ENCODE measurements at places on chromosomes 3 and 15.

GRCh38 chr3:68485051-68485450 lies 447.3 kb downstream of the TAFA4 start:
- DNase-seq = no peak

DNA sequence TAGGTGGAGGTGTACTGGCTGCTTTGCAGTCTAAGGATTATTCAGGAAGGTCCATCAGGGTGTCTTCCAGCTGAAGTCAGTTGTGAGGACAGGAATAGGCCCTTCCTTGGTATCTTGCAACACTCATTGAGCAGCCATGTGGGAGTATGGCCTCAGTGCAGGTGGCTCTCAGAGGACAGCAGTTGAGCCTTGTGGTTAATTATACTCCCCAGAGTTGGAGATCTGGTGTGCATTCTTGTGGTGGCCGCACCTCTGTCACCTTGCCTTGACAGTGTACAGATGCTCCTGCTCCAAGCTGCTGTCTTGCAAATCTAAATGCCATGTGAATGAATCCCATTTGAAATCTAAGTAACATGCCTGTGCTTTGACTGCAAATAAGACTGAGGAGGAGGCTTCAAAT lies 339.9 kb upstream of the BCHE start:
- DNase-seq = no peak

DNA sequence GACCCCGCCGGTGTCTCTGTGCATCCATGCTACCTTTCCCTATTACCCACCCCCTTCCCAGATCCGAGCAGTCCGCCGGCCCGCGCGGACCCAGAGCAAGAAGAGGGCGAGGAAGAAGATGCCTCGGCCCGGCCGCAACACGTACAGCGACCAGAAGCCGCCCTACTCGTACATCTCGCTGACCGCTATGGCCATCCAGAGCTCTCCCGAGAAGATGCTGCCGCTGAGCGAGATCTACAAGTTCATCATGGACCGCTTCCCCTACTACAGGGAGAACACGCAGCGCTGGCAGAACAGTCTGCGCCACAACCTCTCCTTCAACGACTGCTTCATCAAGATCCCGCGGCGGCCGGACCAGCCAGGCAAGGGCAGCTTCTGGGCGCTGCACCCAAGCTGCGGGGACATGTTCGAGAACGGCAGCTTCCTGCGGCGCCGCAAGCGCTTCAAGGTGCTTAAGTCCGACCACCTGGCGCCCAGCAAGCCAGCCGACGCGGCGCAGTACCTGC lies 788 bp downstream of the FOXB1 start:
- no peak for DNase-seq

DNA sequence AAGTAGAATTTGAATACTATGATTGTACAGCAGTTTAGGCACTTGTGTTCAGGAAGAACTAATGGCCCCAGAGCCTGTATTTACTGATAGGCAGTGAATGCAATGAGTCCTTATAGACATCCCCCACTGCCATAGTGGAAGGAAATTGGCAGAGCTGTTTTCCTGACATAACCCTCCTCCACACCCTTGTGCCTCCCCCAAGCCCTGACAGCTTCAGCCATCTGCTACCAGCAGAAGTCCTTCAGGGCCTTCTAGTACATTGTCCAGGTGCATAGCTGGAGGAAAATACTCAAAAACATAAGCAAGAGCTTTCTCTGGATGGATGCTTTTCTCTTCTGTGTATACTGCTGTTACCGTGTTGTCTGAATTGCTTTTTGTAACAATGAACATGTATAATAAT lies 20.6 kb downstream of the ARHGAP31 start:
- DNase-seq = no peak

GRCh38 chr3:194364652-194365434 lies 4.7 kb downstream of the LRRC15 start:
- no peak for DNase-seq

DNA sequence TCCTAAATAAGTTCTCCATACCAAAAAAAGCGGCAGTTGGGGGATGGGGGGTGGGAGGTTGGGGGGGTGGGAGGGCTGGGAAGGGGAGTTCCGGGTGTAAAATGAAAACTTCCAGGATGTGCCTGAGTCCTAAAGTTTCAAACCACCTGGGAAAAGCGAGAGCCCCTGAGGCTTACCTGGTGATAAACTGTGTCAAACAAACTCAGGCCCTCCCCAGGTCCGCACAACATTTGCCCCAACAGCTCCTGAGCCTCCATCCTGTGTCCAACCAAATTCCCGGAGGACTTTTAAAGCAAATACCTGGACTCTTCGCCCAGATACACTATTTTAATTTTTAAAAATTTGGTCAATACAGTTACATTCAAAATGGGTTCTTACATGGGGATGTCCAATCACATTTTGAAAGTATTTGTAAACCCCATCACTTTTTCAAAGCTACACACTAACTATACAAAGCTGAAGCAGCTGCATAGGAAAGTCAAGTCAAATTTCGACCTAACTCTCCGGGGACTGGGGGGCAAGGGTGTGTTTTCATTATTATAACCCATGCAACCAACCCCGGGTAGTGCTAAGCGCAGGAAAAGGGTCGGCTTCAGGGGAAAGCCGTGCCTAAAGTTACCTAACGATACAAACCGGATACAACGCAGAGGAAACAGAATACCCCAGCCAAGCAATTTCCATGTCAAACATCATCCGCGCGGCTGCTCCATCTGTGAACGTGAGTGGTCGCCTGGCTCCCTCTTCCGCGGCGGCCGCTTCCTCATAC lies 685 bp upstream of the FOXB1 start:
- DNase-seq = no peak

DNA sequence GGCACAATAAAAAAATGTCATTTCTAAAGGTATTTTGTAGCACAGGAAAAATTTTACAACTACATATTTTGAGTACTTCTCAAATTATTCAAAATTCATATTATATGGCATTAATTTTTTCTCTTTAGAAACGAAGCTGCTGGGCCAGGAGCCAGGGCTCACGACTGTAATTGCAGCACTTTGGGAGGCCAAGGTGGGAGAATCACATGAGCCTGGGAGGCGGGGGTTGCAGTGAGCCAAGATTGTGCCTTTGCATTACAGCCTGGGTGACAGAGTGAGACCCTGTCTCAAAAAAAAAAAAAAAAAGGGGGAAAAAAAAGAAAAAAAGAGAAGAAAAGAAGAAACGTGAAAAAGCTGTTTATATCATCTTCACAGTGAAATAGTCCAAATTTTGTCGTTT lies 62.0 kb downstream of the CADM2 start:
- no peak for DNase-seq

- no peak for DNase-seq
These were observed 334.5 kb upstream of the FRG2C start for GRCh38 chr3:75329476-75330097.

DNA sequence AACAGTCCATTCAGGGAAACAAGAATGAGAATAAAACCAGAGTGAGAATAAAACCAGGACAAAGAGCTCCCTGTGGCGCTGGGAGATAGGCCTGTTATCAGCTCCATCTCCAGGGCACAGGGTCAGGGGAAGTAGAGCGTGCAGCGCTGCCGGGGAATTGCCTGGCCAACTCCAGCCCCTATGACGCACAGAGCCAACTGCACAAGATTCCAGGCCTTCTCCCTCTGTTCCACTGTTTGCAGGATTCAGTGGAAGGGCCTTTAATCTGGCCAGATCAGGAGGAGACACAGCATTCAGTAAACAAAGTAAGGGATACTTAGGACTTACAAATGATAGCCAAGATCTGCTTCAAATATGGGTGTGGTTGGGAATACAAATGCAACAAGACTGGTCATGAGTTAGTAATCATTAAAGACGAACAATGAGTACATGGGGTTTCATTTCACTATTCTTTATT lies 49.4 kb downstream of the ITGB5 start:
- DNase-seq = no peak

DNA sequence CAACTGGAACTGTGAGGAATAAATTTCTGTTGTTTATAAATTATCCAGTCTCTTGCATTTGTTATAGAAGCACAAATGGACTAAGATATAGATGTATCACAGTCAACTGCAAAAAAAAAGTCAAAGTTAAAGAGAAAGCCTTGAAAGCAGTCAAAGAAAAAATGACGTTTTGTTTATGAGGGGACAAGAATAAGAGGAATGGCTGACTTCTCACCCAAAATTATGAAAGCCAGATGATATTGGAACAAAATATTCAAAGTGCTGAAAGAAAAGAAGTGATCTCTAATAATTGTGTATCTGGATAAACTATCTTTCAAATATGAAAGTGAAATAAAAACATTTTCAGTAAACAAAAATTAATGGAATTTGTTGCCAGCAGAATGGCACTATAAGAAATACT lies 171.8 kb upstream of the IGF1R start:
- DNase-seq = no peak

DNA sequence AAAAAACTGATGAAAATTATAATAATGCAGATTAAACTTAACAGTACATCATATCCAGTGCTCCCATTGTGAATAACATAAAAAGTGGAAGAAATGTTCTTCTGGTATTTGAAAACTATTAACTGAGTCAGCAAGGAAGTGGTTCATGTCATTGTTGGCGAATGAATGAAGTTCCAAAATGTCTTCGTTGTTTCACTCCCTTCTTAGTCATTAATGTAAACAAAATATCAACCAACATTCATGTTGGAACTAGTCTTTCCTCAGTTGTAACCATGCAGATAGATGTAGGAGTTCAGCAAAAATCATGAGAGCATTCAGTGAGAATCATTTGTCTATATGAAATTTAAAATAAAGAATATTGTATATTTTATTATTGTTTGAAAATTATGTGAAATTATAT lies 44.1 kb upstream of the ICE2 start:
- no peak for DNase-seq

DNA sequence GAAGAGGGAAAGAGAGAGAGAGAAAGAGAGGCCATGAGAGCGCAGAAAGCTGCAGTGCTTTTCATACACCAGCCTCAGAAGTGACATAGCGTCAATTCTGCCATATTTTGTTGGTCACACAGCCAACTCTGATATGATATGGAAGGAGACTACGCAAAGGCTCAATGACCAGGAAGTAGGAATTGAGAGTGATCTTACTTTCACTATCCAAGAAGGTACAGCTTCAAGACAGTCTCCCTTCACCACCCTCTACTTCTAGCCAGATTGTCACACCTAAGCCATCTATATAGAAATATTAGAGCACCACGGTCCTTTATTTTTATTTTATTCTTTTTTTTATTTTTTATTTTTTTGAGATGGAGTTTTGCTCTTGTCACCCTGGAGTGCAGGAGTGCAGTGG lies 21.1 kb downstream of the PARP15 start:
- DNase-seq = no peak

- no peak for DNase-seq
These were observed 174.8 kb upstream of the BCL6 start for GRCh38 chr3:187920030-187920429.

GRCh38 chr3:32303399-32303747 lies 64.9 kb downstream of the CMTM8 start:
- DNase-seq = no peak

GRCh38 chr3:72738752-72739530 lies 109.3 kb downstream of the SHQ1 start:
- DNase-seq = peak; percentile 33

GRCh38 chr15:87689716-87690115 lies 566.8 kb downstream of the NTRK3 start:
- no peak for DNase-seq

DNA sequence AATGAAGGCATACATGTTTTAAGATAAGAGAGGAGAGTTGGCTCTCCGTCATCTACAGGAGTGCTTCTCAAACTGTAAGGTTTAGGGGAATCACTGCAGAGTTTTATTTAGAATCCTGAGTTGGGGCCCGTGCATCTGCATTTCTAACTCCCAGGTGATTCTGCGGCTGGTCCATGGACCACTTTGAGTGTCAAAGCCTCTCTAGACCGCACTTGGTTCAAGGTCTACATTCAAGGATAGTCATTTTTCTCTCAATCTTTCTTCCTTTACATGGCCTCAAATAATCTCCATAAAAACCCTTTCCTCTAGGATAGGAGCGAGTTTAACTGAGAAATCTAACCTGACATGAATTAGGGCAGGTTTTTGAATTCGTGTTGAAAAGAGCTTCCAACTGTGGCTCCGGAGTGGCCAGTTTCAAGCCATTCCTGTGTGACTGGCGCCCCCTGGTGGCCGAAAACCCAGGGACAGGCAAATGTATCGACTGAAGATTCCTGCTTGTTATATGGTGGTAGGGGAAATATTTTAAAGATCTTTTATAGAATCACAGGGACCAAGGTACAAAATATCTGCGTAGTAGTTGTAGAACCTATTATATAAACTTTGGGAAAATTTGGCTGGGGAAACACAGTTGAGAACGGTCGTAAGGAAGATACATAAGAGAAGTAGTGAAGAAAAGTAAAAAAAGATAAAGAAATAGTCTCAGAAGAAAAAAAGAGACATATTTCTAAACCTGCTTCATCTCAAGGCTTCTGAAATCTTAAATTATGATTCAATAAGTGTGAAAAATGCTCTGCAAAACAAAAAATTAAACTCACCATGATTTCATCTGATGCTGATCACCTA lies 11.9 kb downstream of the GABRR3 start:
- peak; percentile 74 for DNase-seq

DNA sequence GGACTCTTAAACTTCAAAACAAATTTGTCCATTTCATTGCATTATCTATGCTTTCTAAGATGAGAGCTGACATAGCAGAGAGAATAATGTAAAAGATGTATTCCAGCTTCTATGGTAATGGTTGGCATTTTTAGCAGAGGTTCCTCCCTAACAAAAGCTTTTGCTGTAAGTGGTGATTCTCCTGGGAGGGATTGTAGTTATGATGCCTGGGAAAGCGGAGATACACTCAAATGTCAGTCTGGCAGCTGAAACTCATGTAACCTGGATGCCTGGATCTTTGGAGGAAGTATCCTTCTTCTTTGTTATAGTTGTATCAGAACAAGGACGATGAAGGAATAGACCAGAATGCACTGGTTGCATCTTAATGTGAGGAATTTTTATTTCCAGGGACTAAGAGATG lies 7.5 kb downstream of the CHL1 start:
- no peak for DNase-seq

- no peak for DNase-seq
These were observed 15.4 kb upstream of the BTLA start for GRCh38 chr3:112514527-112515128.

DNA sequence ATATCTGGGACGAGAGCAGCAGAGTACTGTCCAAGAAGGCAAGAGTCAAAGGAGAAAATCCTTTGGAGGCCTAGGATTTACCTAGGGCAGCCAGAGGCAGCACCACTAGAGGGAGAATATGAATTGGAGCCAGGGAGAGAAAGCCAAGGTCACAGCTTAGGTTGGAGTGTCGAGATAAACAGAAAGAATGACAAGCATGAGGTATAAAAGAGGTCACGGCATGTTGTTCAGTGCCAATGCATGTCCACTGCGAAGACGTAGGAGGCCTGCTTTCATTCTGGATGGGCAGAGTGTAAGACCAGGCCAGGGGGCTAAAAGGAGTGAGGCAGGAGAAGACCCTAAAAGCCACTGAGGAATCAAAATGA lies 47.2 kb downstream of the THBS1 start:
- DNase-seq = no peak

GRCh38 chr15:97520689-97521088 lies 439.8 kb upstream of the ARRDC4 start:
- no peak for DNase-seq

DNA sequence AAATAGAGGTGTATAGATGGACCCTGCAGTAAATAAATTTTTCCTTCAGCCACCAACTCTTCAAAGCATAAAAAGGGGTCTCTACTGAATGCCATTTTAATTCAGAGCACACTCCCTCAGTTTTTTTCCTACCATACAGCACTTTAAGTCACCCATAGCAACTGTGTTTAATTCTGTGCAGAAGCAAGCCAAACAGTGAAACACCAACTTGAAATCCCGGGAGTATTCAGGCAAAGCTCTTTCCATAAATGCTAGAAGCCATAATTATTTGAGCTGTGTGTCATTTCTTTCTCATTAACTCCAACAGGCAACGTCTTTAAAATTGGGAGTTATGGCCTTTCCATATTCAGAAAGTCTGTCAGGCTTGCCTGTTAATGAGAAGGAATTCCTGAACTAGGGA lies 562.1 kb downstream of the GRM7 start:
- DNase-seq = no peak

All from stimulated activated CD4-positive, alpha-beta T cell treated with anti-CD3 and anti-CD28 coated beads, TNF-alpha, amount 100 ng/mL, for 1 hour (primary cell).